Esophagus muscularis mucosa (tissue), 4 donors: ENCODE measurements at places on chromosomes 12 and 14. TPM values are rescaled to one million over a fixed set of nuclear protein-coding genes. Genes with fewer than 3 reads are reported as not detected.

DNA sequence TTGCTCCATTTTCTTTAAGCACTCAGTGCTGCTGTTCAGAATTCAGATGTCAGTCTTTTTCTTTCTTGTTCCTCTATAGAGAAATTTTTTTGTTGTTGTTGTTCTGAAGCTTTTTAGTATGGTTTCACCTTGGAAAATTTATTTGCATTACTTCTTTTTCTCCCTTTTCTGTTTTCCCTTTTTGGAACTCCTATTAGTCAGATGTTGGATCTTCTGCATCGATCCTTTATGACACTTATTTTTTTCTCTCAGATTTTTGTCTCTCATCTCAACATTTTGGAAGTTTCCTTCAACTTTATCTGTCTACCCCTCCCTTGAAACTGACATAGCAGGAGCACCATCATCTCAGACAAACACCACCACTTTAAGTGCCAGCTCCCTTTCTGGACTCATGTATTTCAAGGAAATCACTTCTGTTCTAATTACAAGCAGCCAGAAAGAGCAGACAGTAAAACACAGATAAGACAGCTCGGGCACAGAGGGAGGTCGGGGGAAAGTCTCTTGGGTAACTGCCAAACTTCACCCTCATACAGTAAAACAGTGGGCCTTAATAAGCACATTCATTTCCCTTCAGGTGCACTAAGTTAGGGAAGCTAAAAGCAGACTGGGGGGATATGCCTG, 222.7 kb upstream of the PLXNC1 start:
- no peak overlapping the region for H3K4me3 ChIP-seq
- H3K4me1 ChIP-seq = no peaks in the 10 kb centered on the region
- H3K27ac ChIP-seq = no peak overlapping the region

GRCh38 chr12:18439541-18439940, 178.2 kb downstream of the PIK3C2G start:
- no peaks in the 10 kb centered on the region for H3K27me3 ChIP-seq
- no peak for DNase-seq
- H3K4me1 ChIP-seq = no peaks in the 10 kb centered on the region
- H3K4me3 ChIP-seq = no peak overlapping the region
- no peak overlapping the region for H3K27ac ChIP-seq
- H3K36me3 ChIP-seq = no peaks in the 10 kb centered on the region

DNA sequence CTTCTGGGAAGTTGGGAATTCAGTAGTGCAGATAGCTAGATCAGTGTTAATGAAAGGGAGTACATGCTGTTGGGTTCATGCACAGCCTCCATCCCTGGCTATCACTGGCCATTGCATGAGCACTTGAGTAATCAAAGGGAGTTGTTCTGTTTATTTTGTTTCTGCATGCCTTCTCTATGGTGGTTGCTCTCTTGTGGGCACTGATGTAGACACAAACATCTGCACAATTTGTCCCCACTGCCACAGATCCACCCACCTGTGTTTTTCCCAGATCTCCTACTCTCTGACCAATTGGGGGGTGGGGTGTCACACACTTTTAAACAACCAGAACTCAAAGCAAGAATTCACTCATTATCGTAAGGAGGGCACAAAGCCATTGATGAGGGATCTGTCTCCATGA, 89.7 kb upstream of the DHRS4 start:
- no peak for DNase-seq
- H3K4me1 ChIP-seq = peaks cover 4% of the 10 kb centered on the region
- H3K4me3 ChIP-seq = no peak overlapping the region
- H3K36me3 ChIP-seq = no peaks in the 10 kb centered on the region
- H3K27me3 ChIP-seq = no peaks in the 10 kb centered on the region

- no peaks in the 10 kb centered on the region for H3K36me3 ChIP-seq
- H3K4me3 ChIP-seq = no peak overlapping the region
- DNase-seq = no peak
- H3K27me3 ChIP-seq = no peaks in the 10 kb centered on the region
- peaks cover 2% of the 10 kb centered on the region for H3K4me1 ChIP-seq
These were observed 125.6 kb downstream of the TTC8 start for GRCh38 chr14:88950069-88950468.

DNA sequence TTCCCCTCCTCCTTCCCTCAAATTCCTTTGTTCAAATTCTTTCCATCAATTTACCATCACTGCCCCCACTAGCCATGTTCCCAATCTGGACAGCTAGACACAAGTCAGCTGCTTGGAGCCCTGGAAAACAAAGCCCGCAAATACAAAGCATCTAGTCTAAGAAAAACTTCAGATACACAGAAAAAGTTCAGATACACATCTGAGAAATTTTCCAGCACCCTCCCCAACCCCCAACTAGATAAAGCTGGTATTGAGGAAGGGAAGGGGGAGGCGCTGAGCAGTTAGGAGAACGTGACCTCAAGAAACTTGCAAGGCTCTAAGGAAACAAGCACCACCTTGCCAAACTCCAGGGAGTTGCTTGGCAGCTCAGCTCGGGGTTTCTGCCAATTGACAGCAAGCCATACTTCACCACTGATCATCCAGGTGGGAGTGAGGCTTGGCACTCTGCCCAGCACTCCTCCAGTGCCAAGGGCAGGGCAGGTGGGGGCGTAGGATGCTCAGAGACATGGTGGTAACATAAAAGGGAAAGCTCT, 5.1 kb upstream of the CNIH1 start:
- H3K27ac ChIP-seq = no peak overlapping the region
- H3K4me1 ChIP-seq = peaks cover 23% of the 10 kb centered on the region
- no peak overlapping the region for H3K4me3 ChIP-seq
- no peaks in the 10 kb centered on the region for H3K36me3 ChIP-seq
- H3K27me3 ChIP-seq = no peaks in the 10 kb centered on the region

DNA sequence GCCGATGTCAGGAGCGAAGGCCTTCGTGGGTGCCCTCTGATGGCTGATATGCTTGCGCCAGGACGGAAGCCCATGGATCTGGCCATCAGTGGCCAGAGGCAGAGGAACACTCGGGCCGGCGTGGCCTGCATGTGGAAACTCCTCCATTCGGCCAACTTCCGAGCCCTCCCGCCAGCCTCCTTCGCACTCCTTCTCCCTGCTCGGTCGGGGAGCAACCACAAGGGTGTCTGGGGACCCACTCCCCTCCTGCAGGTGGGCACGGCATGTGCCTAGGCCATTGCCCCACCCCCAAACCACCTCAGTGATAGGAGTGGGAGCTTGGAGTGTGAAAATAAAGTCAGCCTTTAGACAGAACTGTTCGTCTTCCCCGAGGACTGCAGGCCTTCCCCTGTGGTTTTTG, 231.3 kb downstream of the BCL11B start:
- no peaks in the 10 kb centered on the region for H3K4me1 ChIP-seq
- DNase-seq = no peak
- no peaks in the 10 kb centered on the region for H3K27me3 ChIP-seq
- H3K27ac ChIP-seq = no peak overlapping the region
- H3K4me3 ChIP-seq = no peak overlapping the region

DNA sequence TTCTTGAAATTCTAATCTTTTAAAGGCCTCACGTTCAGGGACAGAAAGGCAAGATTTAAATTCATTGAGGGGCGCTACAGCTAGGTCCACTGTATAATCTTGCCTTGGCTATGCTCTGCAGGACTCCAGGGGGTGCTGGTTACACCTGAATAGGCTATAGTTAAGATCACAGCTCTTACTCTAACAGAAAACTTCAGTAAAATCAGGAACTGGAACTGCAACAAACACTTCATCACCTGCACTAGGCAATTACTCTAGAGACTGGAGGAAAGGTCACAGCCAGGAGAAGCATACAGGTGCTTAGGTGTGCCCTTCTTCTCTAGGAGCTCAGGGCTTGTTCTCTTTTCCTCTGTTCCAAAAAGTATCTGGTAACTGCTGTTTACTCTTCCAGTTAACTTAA, 20.9 kb downstream of the SLCO1C1 start:
- no peak overlapping the region for H3K27ac ChIP-seq
- no peak overlapping the region for H3K4me3 ChIP-seq
- no peak for DNase-seq
- H3K36me3 ChIP-seq = no peaks in the 10 kb centered on the region
- no peaks in the 10 kb centered on the region for H3K27me3 ChIP-seq
- H3K4me1 ChIP-seq = no peaks in the 10 kb centered on the region

- H3K27ac ChIP-seq = no peak overlapping the region
- no peak overlapping the region for H3K4me3 ChIP-seq
- H3K4me1 ChIP-seq = peaks cover 41% of the 10 kb centered on the region
- H3K27me3 ChIP-seq = no peaks in the 10 kb centered on the region
- H3K36me3 ChIP-seq = no peaks in the 10 kb centered on the region
These were observed 2.0 kb upstream of the NTF3 start for GRCh38 chr12:5429741-5430557.

DNA sequence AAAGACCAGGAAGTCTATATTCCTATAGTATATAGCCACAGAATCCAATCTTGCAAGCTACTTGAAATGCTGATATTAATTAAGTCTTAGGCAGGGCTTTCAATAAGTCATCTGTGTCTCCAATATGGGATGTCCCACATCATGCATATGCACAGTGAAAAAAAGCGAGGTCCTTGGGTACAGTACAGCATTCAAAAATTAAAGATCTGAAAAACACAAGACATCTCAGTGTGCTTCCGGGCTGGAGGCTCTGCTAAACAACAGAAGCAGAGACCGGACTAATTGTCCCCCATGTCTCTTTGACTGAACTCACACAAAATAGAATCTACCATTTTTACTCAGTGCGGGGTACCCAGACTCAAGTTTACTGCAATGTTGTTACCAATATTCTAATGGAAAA, 156.0 kb downstream of the DAD1 start:
- no peak for DNase-seq
- no peaks in the 10 kb centered on the region for H3K36me3 ChIP-seq
- no peak overlapping the region for H3K4me3 ChIP-seq
- no peak overlapping the region for H3K27ac ChIP-seq

- no peak overlapping the region for H3K4me3 ChIP-seq
- no peak for DNase-seq
- no peak overlapping the region for H3K27ac ChIP-seq
These were observed 132.9 kb downstream of the CEP83 start for GRCh38 chr12:94326727-94327126.

DNA sequence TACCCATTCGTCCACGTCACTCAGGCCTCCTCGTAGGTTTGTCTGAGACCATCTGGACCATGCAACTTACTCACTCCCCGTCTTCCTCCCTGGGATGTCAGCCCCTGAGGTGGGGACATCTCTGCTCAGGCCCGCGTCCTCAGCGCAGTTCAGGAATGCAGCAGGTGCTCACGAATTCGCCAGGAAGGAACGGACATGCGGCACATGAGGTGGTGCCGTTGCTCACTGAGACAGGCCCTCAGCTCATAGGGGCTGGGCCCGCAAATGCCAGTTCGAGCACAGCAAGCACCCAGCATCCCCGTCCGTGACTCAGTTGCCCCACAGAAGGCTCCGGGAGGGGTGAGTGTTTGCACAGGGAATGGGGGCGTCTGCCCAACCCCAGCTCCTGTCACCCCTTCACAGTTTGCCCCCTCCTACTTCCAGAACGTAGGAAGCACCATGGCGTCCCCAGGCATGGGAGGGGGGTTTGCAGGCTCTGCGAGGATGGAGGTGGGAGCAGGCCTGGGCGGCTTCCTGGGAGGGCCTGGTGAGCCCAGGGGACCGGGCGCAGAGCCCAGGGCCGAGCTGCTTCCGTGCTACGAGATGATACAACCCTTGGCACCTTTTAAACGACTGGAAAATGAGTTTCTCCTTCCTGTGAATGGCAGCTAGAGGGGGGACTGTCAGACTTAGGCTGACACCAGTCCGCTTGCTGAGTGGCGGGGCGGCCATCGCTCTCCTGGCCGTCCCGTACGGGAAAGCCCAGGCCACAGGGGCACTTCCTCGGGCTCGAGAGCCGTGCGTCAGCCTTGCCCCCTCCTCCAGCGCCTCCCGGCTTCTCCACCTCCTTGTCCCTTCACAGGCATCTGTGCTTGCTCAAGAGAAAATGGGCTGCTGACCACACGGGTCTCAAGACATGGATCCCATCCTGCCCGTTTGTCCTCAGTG, 6.9 kb downstream of the GALNT9 start:
- no peak for DNase-seq
- no peak overlapping the region for H3K27ac ChIP-seq
- H3K4me3 ChIP-seq = no peak overlapping the region
- no peaks in the 10 kb centered on the region for H3K27me3 ChIP-seq
- H3K4me1 ChIP-seq = peaks cover 27% of the 10 kb centered on the region

DNA sequence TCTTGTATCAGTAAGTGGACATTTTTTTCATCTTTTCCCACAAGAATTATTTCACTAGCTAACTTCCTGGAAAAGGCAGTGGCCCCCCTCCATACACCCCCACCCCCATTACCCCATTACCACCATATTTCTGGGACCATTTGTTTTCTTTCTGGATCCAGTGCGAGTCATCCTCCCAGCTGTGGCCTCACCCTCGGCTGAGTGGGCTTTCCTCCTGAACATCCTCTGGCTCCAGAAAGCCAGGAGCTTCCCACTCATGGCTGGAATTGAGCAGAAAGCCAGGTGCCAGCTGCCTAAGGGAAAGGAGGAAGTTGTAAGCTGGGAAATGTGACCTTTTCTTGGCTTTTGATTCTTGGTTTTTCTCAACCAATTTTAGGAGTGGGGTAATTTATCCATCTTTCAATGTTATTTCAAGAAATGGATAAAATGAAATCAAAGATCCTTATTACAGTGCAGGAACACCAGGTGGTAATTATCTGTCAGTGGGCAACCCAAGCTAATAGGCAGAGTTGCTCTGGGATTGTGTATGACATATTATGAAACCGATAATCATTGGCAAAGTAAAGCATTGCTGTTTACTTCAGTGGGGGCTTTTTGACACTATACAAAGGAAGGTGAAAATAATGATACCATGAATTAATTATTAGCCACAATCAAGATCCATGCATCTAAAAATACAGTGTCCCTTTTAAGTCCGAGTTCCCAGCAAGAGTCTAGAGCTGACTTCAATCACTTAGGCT, 124.6 kb downstream of the KICS2 start:
- no peak overlapping the region for H3K4me3 ChIP-seq
- DNase-seq = peak; percentile 29
- H3K36me3 ChIP-seq = no peaks in the 10 kb centered on the region
- H3K27ac ChIP-seq = no peak overlapping the region
- H3K4me1 ChIP-seq = peaks cover 35% of the 10 kb centered on the region

GRCh38 chr12:17372508-17372907, 717.5 kb downstream of the RERGL start:
- no peak overlapping the region for H3K27ac ChIP-seq
- no peak for DNase-seq
- no peaks in the 10 kb centered on the region for H3K27me3 ChIP-seq
- H3K4me1 ChIP-seq = no peaks in the 10 kb centered on the region
- H3K36me3 ChIP-seq = no peaks in the 10 kb centered on the region

The STAT6 gene
- total RNA-seq = 168 TPM

The EXOC3L4 gene
- total RNA-seq = 1.2 TPM

The TNFRSF1A gene
- 146 TPM for total RNA-seq

The GALNT16 gene
- 8.6 TPM for total RNA-seq

The OR6C1 gene
- total RNA-seq = not detected

The FRMD6 gene
- 36.8 TPM for total RNA-seq

The ACOT4 gene
- total RNA-seq = 0.45 TPM

The NIN gene
- 26.2 TPM for total RNA-seq
